ENCODE measurements at places on chromosomes 6 and 20. TPM values are rescaled to one million over a fixed set of nuclear protein-coding genes. Genes with fewer than 3 reads are reported as not detected.
A peak's percentile ranks its signal among the peaks of the same experiment; 100 is the strongest.

- H3K27ac ChIP-seq, result no peak overlapping the region
- H3K4me3 ChIP-seq, result peak overlapping the region; percentile 56
- no peak for DNase-seq
- no peaks in the 10 kb centered on the region for H3K4me1 ChIP-seq
Measured at GRCh38 chr20:44746367-44747165, 901 bp downstream of the KCNK15 start.

DNA sequence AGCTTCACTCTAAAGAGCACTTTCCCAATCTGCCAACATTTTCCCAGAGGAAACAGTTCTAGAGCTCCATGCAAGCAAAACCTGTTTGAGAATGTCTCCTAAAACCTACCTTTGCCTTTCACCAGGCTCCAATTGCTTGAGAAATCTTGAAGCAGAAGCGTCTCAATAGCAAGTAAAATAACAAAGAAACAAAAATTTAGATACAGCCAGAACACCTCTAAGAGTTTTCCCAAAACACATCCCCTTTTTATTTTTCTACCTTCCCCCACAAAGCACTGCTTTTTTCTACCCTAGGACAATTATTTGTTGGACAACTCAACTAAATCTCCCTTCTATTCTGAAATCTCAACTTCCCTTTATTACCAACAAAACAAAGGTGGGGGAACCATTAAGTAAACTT lies 3.6 kb downstream of the VGLL2 start:
- H3K4me3 ChIP-seq, result no peak overlapping the region
- peaks cover 80% of the 10 kb centered on the region for H3K27me3 ChIP-seq
- no peak overlapping the region for H3K27ac ChIP-seq
- H3K36me3 ChIP-seq, result no peaks in the 10 kb centered on the region

- H3K4me1 ChIP-seq, result no peaks in the 10 kb centered on the region
- no peak overlapping the region for H3K4me3 ChIP-seq
- no peaks in the 10 kb centered on the region for H3K36me3 ChIP-seq
- no peak for DNase-seq
Measured at GRCh38 chr20:47857187-47857568, 71.9 kb upstream of the SULF2 start.

TINAG gene
- total RNA-seq, result 25.1 TPM

PPIL6 gene
- total RNA-seq, result 1.5 TPM

DNA sequence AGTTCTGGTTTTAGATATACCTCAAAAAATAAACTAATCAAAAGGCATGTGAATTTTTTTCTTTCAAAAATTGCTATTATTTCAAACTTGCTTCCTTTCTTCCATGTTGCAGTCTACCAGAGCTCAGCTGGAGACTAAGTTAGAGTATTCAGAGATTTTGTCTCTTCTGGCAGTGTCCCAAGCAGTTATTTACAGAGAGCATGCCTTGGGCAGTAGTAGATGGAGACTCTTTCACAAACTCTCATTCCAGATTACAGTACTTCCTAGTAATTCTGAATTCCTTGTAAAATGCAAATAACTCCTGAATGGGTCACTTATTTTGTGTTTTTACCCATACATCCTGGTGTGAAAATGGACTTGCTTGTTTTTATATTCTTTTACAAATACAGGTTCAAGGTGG lies 703.4 kb downstream of the EPHA7 start:
- no peak overlapping the region for H3K27ac ChIP-seq
- H3K36me3 ChIP-seq, result no peaks in the 10 kb centered on the region
- no peaks in the 10 kb centered on the region for H3K27me3 ChIP-seq
- H3K4me3 ChIP-seq, result no peak overlapping the region
- H3K4me1 ChIP-seq, result no peaks in the 10 kb centered on the region

DNA sequence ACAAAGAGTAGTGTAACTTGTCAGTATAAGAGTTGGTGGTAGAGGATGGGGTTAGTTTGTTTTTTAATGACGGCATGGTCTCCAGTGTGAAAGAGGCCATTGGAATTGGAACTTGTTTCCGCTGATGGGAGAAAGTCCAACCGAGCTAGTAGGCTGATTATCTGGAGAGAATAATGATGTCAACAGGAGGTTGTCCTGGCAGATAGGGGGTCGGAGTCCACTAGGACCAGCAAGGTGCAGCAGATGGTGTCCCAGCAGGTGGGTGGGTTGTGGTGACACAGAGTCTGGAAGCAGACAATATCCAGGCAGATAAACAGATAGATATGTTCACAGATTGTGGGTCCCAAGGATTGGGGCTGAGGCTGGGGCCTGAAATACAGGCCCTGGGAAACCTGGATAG lies 35.1 kb downstream of the PKIB start:
- no peaks in the 10 kb centered on the region for H3K36me3 ChIP-seq
- no peaks in the 10 kb centered on the region for H3K4me1 ChIP-seq
- no peaks in the 10 kb centered on the region for H3K27me3 ChIP-seq
- DNase-seq, result no peak

DNA sequence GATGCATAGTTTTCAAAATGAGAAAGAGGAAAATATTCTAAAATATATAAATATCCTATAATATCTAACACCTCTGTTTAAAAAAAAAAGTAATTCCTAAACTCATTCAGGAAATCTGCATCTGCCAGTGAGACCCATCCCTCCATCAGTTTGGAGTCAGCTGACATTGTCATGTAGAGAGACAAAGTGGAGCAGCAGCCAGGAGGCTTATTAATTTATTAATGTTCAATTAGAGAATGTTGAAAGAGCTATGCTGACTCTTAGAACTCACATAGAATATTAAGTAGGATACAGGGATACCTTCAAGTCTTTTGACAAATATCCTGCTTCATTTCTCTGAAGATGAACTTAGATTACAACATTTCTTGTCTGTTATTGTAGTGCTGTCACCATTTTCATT lies 12.8 kb upstream of the PERP start:
- H3K4me3 ChIP-seq, result no peak overlapping the region
- DNase-seq, result no peak
- no peaks in the 10 kb centered on the region for H3K4me1 ChIP-seq
- H3K27me3 ChIP-seq, result no peaks in the 10 kb centered on the region

All from colonic mucosa (tissue), 4 donors.